GM23248 (cell line): ENCODE measurements at places on chromosomes 13 and 19.

DNA sequence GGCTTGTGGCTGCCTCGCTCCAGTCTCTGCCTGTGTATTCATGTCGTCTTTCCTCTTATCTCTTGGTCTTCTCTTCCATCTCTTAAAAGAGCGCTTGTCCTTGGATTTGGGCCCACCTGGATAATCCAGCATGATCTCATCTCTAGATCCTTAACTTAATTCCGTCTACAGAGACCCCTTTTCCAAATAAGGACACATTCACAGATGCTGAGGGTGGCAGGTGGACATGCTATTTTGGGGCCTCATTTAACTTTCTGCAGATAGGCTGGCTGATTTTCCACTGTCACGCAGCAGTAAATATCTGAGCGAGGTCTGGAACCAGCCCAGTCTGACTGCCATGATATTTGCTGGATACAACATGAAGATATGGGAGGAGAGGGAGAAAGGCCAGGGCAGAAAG is 41.5 kb upstream of the TSHZ3 start:
- no peak for DNase-seq

- DNase-seq: peak; percentile 82
Measured at GRCh38 chr13:76667551-76667950, 218.7 kb downstream of the KCTD12 start.

GRCh38 chr13:47555235-47555634 is 445.8 kb downstream of the SUCLA2 start:
- no peak for DNase-seq

DNA sequence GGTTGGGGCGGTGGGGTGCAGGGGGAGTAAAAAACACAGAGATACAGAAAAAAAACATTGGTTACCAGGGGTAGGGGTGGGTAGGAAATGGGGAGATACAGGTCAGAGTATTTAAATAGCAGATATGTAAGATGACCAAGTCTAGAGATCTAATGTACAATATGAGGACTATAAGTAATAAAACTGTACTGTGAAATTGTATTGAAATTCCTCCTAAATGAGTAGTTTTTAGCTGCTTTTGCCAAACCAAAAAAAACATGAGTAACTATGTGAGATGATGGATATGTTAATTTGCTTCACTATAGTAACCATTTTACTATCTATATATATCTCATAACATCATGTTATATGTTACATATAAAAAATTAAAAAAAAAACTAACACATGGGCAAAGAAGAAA is 29.6 kb downstream of the VWA8 start:
- peak; percentile 66 for DNase-seq

GRCh38 chr13:74134777-74135325 is 647 bp upstream of the KLF12 start:
- peak; percentile 77 for DNase-seq

GRCh38 chr19:44753626-44753931 is 5.1 kb downstream of the BCL3 start:
- no peak for DNase-seq

DNA sequence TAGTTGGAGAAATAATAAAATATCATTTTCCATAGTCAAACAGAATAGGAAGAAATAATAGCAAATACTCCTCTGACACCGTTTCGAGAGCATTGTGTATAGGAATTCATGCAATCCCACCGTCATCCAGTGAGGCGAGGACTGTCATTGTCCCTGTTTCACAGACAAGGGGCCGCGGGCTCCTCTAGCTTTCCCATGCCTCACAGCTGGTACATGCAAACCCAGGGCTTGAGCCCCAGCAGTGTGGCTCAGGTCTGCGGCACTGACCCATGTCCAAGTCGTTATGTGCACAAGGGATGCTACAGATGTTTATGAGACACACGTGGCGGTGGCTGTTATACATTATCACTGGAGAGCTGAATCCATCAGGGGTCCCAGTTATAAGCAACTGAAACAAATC is 18.5 kb upstream of the ATP11A start:
- no peak for DNase-seq

- no peak for DNase-seq
Measured at GRCh38 chr13:39783051-39783450, 127.6 kb downstream of the COG6 start.

- no peak for DNase-seq
Measured at GRCh38 chr13:21006141-21007005, 55.0 kb downstream of the LATS2 start.

DNA sequence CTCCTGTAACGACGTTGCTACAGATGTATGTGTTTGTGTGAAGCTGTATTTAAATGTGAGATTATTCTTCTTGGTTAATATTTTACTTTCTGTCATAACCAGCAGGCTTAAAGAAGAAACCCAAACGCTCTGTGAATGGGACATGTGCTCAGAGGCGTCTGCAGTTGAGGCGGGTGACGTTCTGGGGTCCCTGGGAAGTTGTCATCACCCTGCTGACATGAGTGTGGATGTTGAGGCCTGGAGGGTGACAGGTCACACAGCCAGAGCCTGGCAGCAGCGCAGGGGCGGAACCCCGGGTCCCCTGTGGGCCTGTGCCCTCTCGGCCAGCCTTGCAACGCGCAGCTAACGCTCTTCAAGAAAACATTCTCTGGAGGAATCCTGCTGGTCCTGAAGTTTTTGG is 16.6 kb downstream of the RASA3 start:
- no peak for DNase-seq

DNA sequence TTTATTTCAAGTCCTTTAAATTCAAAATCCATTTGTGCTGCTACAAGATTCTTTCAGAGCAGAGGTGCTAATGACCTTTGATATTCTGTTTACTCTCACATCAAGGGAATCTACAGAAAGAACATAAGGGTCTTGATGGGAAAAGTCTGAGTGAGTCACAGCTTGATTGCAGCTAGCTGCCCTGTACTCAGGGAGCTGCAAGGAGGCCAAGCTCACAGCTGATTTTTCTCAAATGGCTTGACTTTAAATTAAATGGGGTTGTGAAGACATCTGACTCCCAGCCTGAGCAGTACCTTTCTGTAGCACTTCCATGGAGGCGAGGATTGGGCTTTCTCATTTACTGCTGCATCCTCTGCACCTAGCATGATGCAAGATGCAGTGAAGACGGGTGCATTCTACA is 62.5 kb downstream of the RAP2A start:
- no peak for DNase-seq

- peak; percentile 63 for DNase-seq
Measured at GRCh38 chr13:41059456-41060081, 1.7 kb upstream of the WBP4 start.

GRCh38 chr13:19072543-19072942 is 109.1 kb downstream of the TUBA3C start:
- DNase-seq: no peak

DNA sequence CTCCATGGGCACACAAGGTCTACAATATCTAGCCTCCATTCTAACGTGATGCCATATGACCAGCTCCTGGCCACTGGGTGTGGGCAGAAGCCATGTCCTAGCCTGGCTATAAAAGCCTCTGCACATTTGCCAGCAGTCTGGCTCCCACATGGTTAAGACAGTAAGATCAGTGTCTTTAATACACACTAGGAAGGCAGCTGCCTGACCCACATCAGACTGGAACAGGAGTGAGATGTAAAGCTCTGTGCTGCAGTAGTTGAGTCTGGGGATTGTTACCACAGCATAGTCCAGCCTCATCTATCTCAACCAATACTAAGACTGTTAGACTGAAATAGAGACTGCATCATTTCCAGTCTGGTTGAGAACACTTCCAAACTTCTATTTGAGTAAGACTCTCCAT is 533.1 kb downstream of the IRS2 start:
- no peak for DNase-seq

GRCh38 chr19:4007021-4007835 is at the start of gene PIAS4:
Gene PIAS4 (plus strand): TSS chr19:4007736. CDS start chr19:4007761, 25 bp downstream.
- peak; percentile 99 for DNase-seq

DNA sequence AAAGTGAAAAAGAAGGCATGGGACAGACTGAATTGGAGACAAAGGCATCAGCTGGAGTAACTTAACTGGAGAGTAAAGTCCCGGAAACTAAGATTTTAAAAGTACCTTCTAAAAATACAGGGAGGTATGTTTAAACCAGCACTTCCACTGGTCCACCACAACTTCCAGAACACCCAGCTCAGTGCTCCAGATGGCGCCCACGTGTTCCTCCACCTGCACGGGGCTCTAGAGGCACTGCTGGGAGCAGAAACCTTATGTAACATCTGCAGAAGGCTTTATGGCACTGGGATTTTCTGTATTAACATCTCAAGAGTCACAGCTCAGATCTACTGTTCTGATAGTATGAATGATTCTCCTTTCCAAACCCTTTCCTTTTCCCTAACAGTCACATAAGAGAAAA is 252.1 kb downstream of the DCLK1 start:
- DNase-seq: no peak

- peak; percentile 94 for DNase-seq
Measured at GRCh38 chr13:23558675-23559536, 11.3 kb upstream of the TNFRSF19 start.

DNA sequence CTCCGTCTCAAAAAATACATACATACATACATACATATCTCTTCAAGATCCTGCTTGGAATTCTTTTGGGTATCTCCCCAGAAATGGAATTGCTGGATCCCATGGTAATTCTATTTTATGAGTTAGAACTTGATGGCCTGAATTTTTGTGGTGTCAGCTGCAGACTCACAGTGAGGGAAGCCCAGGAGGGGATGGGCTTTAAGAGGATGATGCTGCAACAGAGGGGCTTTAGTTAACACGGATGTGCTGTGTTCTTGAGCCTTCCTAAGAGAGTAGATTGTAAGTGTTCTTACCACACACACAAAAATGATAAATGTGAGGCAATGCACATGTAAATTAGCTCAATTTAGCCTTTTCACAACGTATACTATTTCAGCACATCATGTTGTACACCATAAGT is 31.8 kb downstream of the CACNG6 start:
- DNase-seq: no peak

- DNase-seq: no peak
Measured at GRCh38 chr19:39828654-39829032, 5.3 kb downstream of the DYRK1B start.

- DNase-seq: peak; percentile 67
Measured at GRCh38 chr13:73754727-73755292, 379.4 kb downstream of the KLF12 start.

GRCh38 chr19:1316466-1316865 is 30.8 kb downstream of the EFNA2 start:
- DNase-seq: no peak

DNA sequence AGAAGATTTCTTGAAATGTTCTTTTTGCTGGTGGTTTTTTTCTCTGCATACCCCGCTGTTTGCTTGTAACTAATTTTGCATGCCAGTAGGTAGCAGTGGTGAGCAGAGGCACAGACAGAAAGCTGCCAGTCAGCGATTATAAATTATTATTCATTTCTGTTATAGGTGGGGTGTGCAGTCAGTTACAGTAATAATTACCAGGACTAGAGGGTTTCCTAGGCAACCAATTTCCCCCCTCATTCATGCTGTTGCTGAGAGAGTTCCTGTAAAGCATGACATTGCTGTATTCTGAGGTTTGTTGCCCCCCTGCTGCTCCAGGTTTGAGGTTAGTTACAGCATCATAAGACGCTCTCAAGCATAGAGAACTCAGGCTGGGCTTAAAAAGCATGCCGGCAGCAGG is 104.5 kb downstream of the URI1 start:
- peak; percentile 29 for DNase-seq

- DNase-seq: peak; percentile 57
Measured at GRCh38 chr13:79307866-79308298, 98.2 kb downstream of the RBM26 start.

- DNase-seq: peak; percentile 95
Measured at GRCh38 chr13:93603043-93603442, 376.4 kb downstream of the GPC6 start.

DNA sequence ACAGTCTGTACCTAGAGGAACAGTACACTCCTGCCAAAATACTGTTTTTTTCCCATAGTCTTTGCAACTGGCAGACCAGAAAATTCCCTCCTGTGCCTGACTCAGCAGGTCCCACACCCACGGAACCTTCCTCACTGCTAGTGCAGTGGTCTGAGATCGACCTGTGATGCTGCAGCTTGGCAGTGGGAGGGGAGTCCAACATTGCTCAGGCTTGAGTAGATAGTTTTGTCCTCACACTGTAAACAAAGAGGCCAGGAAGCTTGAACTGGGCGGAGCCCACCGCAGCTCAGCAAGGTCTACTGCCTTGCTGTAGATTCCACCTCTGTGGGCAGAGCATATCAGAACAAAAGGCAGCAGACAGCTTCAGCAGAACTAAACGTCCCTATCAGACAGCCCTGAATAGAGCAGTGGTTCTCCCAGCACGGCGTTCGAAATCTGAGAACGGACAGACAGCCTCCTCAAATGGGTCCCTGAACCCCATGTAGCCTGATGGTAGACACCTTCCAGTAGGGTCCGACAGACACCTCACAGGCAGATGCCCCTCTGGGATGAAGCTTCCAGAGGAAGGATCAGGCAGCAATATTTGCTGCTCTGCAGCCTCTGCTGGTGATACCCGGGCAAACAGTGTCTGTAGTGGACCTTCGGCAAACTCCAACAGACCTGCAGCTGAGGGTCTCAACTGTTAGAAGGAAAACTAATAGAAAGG is 92.7 kb downstream of the SUCLA2 start:
- peak; percentile 67 for DNase-seq

DNA sequence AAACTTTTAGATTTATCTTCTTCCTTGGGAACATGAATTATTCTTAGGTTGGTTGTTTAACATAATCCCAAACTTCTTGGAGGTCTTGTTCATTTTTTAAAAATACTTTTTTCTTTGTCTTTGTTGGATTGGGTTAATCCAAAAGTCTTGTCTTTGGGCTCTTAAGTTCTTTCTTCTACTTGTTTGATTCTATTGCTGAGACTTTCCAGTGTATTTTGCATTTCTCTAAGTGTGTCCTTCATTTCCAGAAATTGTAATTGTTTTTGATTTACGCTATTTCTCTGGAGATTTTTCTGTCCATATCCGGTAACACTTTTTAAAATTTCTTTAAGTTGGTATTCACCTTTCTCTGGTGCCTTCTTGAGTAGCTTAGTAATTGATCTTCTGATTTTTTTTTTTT is 9.8 kb upstream of the KLK15 start:
- DNase-seq: no peak

- DNase-seq: no peak
Measured at GRCh38 chr19:23823952-23824389, 65.3 kb upstream of the ZNF681 start.

GRCh38 chr19:4589579-4590410 is 30.3 kb upstream of the SEMA6B start:
- no peak for DNase-seq

GRCh38 chr19:16673231-16673630 is 12.3 kb downstream of the TMEM38A start:
- DNase-seq: no peak

- DNase-seq: no peak
Measured at GRCh38 chr13:48641404-48641803, 12.3 kb upstream of the CYSLTR2 start.

DNA sequence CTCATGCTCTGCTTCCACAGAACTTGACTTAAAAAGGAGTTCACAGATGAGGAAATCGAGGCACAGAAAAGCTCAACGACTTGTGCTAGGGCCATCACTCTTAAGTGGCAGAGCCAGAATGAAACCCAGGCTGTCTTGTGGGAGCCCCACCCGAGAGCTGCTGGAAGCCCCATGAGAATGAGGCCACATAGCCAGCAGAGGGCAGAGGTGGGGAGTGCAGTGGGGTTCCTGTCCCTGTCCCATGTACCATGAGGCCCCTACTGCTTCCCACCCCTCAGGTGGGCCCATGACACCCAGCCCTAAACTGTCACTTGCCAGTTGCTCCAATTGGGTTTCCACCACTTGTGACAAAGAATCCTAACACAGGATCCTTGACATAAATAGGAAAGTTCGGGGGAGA is 175.9 kb downstream of the IRS2 start:
- DNase-seq: peak; percentile 20
